ENCODE measurements at places on chromosomes 12 and 14.

DNA sequence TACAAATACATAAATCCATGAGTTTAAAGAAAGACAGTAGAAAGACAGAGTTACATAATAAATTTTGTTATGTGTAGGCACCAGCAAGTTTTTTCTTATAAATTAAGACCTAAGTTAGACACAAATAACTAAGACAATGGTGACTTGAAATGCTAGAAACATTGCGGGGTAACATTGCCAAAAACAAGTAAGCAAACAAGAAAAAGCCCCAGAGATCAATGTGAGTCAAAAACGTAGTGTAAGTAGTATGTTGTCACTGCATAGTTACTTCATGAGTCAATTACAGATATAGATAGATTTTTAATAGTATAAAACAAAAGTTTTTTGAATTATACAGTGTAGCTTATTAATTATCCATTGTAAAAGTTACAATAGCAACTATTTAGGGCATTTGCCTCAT lies 83.4 kb downstream of the CNTN1 start:
- DNase-seq, result no peak

GRCh38 chr12:105783983-105784947 lies 354.5 kb downstream of the NUAK1 start:
- DNase-seq, result no peak

GRCh38 chr14:30058401-30058800 lies 130.8 kb upstream of the PRKD1 start:
- no peak for DNase-seq

DNA sequence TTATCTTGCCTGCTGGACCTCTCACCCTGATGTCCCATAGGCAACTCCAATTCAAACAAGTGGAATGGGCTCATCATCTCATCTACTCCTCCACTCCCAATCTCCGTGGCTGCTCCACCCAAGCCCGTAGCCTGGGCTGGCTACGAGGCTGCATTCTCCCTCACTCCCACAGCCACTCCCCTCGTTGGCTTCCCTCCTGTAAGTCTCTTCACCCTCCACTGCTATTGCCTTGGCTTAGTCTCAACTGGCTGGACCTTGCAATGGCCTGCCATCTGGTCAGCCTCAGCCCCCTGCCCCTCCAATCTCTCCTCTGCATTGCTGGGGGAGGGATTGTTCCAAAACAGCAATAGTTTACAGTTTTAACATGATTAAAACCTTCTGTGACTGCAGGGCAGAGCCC lies 44.4 kb upstream of the PELI2 start:
- no peak for DNase-seq

- DNase-seq, result no peak
Observed at GRCh38 chr12:115451780-115452736, 768.1 kb upstream of the TBX3 start.

- no peak for DNase-seq
Observed at GRCh38 chr12:131403676-131404075, 307.2 kb upstream of the SFSWAP start.

- DNase-seq, result no peak
Observed at GRCh38 chr14:75418850-75419768, 8.7 kb upstream of the JDP2 start.

GRCh38 chr14:36582011-36582873 lies at the start of gene NKX2-8:
TSS of gene NKX2-8 (minus strand) at chr14:36582614. CDS start at chr14:36582389, 225 bp downstream.
- DNase-seq, result no peak

DNA sequence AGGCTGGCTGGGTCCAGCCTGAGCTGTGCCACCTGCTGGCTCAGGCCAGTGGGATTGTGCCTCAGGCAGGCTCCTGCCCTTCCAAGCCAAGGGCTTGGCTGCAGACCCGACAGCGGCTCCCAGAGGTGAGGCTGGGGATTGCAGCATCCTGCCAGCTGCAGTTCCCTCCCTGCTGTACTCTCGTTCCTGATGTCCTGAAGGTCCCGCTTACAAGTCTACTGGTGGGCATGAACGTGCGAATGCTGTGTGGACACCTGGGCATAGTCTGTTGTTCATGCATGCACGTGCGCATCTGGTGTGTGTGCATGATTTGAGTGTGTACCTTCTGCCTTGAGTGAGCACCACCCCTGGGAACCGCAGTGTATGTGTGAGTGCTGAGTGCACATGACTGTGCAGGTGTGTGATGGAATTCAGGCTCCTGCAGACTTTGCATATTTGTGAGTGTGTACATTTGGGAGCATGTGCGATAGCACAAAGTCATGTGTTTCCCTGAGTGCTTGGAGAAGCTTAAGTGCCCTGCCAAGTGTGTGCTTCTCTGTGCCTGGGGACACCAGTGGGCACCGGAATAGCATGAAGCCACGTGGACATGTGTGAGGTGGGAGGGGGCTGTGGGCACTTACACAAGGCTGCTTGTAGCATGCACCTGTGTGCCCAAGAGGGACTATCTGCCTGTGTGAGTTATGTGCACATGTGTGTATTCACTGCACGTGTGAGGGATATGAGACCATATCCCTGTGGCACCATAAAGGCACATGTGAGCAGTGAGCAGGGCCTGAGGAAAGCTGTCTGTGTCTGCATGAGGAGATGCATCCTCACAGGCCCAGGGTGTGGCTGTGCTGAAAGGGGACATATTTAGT lies 19.3 kb upstream of the KRT7 start:
- peak; percentile 30 for DNase-seq

GRCh38 chr14:36208690-36209278 lies 32.3 kb upstream of the PTCSC3 start:
- no peak for DNase-seq

All from stimulated activated CD4-positive, alpha-beta T cell treated with anti-CD3 and anti-CD28 coated beads, Interleukin-15, amount 100 ng/mL, for 1 hour (primary cell).